Right ventricle myocardium superior (tissue), 1 donor: ENCODE measurements at places on chromosomes 6 and 20. TPM values are rescaled to one million over a fixed set of nuclear protein-coding genes. Genes with fewer than 3 reads are reported as not detected.

- no peak for DNase-seq
Measured at GRCh38 chr6:147055821-147056392, 148.3 kb upstream of the STXBP5 start.

DNA sequence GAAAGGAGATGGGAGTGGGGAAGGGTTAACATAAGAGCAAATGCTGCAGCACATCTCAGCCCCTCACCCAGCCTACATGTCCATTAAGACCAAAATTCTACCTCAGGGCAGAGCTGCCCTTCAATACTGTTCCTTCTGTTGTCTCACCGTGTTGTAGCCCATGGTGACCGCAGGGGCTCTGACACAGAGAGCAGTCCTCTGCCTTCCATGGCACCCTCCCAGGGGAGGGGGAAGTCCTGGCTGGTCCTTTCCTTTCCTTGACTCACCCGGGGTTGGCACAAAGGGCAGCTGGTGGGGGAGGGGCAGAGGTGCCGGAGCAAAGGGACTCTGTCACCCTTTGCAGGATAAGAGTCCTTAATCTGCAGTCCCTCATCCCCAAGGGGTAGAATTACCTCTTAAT lies 15.2 kb downstream of the NKX2-2 start:
- no peak for DNase-seq

CFAP206 gene
- total RNA-seq, result not detected

- no peak for DNase-seq
Measured at GRCh38 chr20:20992277-20992676, 113.9 kb downstream of the LINC00237 start.

DNA sequence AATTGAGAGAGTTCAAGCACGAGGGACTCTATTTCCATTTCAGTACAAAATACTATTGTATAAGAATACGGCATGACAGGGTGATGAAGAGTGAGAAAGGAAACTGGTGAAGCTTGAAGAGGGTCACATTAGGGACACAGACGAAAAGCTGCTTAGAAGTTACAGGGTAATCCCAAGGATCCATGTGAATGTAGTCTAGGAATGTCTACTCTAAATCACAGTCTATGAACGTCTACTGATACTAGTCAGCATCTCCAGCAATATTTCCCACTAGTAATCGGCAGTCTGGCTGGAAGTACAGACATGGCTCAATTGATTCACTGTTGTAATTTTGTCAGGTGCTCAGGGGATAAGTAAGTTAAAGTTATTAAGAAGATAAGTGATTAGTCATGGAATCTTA lies 156.4 kb downstream of the ASCC3 start:
- no peak for DNase-seq
